ENCODE measurements at places on chromosomes 5 and 9.

DNA sequence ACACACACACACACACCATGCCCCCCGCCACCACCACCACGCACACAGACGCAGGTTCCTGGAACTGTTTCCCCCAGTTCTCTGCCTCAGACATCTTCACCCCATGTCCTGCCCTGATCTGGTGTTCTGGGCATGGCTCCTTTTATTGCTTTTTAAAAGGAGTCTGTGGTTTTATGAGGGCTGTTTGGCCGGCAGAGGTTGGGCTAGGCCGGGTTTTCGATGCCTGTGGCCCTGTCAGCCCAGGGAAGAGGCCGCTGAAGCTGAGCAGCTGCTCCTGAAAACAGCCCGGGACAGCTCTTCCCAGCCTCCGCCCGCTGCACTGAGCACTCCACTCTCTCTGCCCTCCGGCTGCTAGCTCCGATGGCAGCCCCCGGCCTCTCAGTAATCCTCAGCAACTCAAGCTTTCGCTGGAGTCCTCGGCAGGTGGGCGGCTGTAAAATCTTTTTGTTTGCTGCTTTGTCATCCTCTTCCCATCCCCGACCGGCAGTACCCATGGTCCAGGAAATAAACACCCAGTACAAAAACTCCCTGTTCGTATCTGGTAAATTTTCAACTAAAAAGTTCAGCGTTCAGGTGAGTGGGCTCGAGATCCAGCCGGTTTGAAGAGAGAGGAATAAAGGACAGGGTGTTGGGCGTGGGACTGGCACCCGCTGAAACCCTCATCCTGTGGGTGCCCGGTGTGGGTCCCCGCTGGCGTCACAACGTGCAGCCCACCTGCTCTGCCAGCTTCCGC lies 103.0 kb upstream of the ERCC6L2 start:
- no peak for DNase-seq

DNA sequence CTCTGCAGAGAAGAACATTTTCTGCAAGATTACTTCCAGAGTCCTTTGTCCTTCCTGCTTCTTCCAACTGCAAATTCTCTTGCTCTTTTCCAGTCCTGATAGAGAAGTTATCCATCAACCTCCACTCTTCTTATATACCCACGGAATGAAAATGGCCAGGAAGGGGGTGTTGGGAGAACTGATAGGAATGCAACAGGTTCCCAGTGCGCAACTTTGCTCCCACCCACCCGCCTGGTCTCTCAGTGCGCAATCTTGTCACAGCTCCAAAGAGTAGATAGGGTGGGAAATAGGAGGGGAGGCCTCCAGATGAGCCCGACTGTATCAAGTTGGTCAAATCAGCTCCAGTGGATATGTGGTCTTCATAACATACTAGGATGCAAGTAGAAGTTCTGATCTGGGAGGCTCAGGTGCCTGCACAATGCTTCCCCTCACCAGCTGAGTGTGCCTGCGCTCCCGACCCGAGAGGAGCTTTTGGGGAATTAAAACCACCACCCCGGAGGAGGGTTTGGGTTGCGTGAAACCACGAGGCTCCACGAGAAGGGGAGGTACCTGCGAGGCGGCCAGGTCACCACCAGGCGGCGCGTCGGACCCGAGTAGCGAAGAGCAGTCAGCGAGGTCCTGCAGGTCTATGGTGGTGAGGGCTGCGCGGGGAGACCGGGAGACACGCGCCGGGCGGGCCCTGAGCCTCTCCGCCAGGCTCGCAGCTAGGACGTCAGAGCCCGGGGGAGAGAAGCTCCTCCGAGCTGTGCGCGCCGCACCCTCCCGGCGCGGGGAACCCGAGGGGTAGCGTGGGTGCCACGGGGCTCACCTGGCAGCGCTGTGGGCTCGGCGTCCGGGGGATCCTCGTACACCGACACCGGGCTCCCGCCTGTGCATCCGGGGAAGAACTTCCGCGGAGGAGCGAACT lies 835 bp downstream of the MCIDAS start:
- peak; percentile 69 for DNase-seq

- no peak for DNase-seq
These were observed 325.3 kb upstream of the GRAMD2B start for GRCh38 chr5:126097876-126098275.

DNA sequence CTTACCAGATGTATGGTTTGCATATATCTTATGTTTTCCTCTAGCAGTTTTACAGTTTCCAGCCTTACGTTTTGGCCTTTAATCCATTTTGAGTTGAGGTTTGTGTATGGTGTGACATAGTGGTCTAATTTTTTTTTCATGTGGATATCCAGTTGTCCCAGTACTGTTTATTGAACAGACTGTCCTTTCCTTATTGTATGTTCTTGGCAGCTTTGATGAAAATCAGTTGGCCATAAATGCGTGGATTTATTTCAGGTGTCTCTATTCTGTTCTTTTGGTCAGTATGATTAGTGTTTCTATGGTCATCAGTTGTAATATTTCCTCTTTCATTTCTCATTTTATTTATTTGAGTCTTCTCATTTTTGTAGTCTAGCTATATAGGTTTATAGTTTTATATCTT lies 42.4 kb downstream of the SRFBP1 start:
- DNase-seq = no peak

- DNase-seq = no peak
These were observed 98.7 kb downstream of the PAX5 start for GRCh38 chr9:36935332-36935731.

GRCh38 chr5:155833287-155833686 lies 493.7 kb upstream of the SGCD start:
- no peak for DNase-seq

DNA sequence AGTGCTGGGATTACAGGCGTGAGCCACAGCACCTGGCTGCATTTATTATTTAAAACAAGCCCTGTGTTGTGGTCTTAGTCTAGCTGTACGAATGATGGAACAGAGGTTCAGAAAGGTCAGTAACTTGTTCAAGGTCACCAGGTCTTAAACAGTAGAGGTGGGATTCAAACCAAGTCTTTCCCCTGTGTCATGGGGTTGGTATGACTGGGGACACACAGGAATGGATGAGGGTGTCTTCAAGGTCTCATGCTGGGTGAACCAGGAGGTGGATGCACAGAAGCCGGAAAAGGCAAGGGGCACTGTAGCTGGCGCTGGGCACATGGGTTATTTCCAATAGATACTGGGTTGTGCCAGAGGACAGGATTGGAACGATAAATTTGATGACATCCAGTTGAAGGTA lies 32.2 kb upstream of the TJP2 start:
- DNase-seq = no peak

GRCh38 chr5:6572825-6573380 lies 59.9 kb downstream of the NSUN2 start:
- DNase-seq = no peak

- no peak for DNase-seq
These were observed 94.8 kb upstream of the SEMA6A start for GRCh38 chr5:116669261-116670031.

DNA sequence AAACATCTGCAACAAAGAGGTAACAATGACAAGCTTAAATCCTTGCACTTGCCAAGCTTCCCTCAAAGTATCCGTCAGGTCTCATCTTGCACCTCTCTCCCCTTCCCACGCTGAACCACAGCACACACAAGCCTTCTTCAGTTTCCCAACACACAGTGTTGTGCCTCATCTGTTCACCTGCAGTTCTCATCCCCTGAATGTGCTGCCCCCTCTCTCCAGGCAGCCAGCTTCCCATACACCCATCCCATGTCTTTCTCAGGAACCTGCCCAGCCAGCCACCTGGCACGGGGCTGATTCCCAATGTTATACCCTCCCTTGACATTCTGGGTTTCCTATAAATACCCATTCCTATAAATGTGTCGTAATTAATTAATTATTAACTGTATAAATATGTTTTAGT lies 314.8 kb downstream of the PRELID2 start:
- DNase-seq = no peak

DNA sequence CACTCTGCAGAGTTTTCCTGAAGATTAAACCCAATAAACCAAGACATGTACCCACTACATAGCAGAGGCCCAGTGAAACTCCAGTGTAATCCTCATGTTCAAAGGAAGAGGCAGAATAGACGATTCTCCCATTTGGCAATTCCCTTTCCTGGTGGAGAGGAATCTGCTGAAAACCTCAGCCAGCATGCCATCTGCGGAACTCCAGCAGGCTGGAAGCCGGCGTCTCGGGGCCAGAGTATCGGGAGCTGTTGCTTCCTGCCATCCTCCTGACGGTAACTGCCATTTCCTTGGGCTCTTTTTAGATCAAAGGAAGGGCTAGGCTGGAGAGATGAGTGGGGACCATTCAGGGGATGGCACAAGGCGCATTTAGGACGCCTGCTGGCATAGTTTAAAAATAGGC lies 20.5 kb downstream of the NEURL1B start:
- no peak for DNase-seq

- no peak for DNase-seq
These were observed 2.8 kb downstream of the CKS2 start for GRCh38 chr9:89313842-89314241.

DNA sequence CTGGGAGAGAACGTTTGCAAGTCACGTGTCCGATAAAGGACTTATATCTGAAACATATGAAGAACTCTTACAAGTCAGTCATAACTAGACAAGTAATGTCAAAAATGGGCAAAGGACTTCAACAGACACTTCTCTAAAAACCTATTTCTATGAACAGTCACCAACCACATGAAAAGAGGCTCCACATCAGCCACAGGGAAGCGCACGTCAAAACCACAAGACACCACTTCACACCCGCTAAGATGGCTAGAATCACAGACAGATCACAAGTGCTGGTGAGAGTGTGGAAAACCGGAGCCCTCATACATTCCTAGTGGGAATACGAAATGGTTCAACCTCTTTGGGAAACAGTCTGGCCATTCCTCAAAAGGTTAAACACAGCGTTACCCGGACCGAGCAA lies 11.5 kb upstream of the CARD9 start:
- DNase-seq = no peak

- no peak for DNase-seq
These were observed 213.1 kb downstream of the MSX2 start for GRCh38 chr5:174937201-174938123.

GRCh38 chr5:55037046-55037771 lies 13.2 kb downstream of the GZMK start:
- peak; percentile 63 for DNase-seq

- no peak for DNase-seq
These were observed 29.2 kb downstream of the ROR2 start for GRCh38 chr9:91920630-91921350.

- no peak for DNase-seq
These were observed 8.9 kb upstream of the EPB41L4B start for GRCh38 chr9:109329638-109330258.

DNA sequence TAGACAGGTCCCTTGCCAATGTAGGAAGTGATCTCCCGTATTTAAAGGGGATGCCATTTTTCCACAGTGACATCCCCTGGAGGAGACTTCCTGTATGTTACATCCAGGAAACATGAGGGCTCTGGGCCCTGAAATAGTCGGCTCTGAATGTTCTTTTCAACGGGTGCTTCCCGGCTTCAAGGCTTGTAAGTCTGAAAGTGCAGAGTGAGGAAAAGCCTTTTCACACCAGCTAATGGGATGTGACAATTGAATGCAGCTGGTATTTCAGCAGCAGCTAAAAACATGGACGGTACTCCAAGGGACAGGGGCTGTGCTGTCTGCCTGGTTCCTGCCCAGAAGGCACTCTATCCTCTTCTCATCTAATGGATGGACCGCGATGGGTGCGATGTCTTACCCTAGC lies 1.4 kb downstream of the IL9 start:
- no peak for DNase-seq

DNA sequence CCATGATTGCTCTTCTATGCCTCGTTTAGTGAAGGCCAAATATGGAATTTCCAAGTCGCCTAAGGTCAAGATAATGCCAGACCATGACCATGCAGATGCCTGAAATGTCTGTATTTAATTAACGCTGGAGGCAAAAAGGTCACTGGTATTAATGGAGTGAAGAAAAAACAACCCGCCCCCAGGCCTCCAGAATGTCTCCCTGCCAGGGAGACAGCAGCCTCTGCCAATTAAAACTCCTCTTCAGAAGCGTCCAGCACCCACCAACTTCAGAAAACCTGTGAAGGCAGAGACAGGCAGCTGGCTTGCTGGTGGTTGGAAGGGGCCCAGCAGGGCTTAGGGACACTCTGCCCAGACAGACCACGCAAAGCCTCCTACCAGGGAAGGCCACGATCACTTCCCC lies 94.4 kb downstream of the VAV2 start:
- no peak for DNase-seq

GRCh38 chr5:43010935-43011315 lies 29.2 kb downstream of the ANXA2R start:
- DNase-seq = no peak

DNA sequence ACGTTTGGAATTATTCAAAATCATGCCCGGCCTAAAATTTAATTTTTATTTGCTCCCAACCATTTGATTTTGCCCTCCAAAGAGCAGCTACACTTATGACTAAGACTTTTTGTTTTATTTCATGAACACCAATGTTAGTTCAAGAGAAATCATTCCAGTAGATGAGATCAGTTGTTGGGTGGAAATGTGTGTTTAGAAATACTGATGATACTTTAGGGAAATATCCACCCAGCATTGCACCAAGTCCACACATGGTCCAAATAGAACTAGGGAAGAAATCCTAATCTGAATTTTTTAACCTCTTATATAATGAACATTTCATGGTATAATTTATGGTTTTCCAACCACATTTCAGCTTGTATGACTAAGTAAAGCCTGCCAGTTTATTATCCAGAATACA lies 28.3 kb upstream of the GOLPH3 start:
- DNase-seq = no peak

GRCh38 chr5:72079288-72079687 lies 28.0 kb upstream of the MAP1B start:
- no peak for DNase-seq

DNA sequence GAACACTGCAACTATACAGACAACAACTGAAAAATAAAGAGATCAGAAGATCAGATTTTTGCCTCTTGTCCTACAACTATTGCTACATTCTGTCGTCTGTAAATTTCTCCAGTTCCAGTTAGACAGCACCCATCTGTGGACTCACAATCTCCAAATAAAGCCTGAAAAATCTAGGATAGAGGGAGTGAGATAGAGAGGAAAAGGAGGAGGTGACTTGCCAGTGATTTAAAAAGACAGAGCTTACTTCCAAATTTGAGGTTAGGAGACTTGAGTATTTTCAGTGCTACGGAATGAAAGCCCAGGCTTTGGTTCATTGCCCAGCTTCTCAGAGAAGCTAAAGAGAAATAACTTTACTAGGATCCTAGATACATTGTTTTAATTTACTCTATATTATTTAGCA lies 63.6 kb downstream of the PTCD2 start:
- no peak for DNase-seq

DNA sequence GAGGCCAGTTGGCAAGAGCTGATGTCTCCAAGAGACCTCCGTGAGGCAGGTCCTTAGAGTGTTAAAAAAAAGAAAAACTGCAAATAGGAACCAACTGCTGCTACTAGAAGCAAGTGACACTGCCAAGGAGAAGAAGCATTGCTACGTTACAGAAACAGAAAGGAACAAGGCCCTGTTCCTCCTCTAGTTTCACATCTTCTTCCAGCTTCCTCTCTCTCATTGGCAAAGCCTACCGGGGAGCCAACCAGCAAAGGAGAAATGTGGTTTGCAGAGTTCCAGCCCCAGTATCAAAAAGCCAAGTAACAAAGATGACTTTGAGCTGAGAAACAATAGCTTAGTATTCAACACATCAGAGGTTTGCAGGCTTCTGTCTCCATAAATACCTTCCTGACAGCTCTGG lies 145.9 kb downstream of the PRELID2 start:
- no peak for DNase-seq

GRCh38 chr5:133552925-133553525 lies 59.3 kb downstream of the FSTL4 start:
- DNase-seq = peak; percentile 32

GRCh38 chr5:141419074-141419880 lies 1.6 kb upstream of the PCDHGA11 start:
- no peak for DNase-seq

Measured in stimulated activated CD4-positive, alpha-beta T cell treated with anti-CD3 and anti-CD28 coated beads, Interleukin-15, amount 100 ng/mL, for 48 hours (primary cell).